CD4-positive, alpha-beta T cell treated with Interleukin-4 for 4 hours (primary cell): ENCODE measurements at places on chromosomes 11 and 22.

DNA sequence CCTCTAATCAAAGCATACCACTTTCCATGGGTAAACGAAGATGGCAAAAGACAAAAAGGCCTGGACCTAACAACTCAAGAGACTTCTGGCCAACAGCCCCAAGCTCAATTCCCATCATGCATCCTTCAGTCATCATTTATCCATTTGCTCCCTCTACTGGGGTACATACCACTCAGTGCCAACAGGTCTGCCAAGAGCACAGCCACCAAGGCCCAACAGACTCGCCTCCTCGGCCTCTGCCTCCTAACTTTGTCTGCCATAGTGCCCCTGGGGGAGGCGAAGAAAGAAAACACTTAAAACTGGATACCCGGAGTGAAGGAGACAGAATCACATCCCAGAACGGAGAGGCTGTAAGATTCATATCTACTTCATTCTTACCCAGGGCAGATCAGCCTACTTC, 1.1 kb downstream of the HYOU1 start:
- DNase-seq, result no peak

DNA sequence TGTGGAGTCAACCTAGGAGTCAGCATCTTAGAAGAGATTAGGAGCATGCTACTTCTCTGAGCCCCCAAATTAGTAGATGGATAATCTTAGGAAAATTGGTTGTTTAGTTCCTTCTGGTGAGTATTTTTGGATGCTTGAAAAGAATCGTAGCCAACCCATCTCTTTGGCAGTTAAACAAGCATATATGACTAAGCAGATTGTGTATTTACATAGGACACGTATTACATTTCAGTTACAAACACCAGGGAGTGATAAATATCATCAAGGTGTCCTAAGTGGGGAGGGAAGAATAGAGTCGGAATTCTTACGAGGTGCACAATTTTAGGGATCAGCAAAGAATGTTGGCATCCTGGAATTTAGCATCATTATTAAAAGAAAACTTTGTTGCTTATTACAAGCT, 13.5 kb downstream of the PLET1 start:
- no peak for DNase-seq

GRCh38 chr11:9090488-9091043, 833 bp downstream of the SCUBE2 start:
- no peak for DNase-seq

GRCh38 chr22:48268771-48269552, 1506.5 kb downstream of the TBC1D22A start:
- no peak for DNase-seq

DNA sequence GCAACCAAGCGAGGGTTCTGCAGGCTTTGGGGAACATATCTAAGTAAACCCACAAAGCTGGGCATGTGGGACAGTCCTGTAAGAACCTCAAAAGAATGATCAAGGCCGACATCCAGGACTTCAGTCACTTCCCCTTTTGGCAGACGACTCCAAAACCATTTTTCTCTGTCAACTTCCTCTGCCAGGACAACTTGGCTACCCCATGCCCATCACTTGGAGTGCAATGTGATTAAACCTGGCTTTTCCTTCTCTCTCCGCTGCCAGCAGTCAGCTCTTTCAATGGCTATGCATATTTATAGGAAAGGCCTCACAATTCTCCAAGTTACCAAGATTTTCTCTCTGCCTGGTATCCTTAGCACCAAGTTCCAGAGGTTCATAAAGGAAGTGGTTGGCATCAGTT, 78.9 kb downstream of the C11orf58 start:
- no peak for DNase-seq

GRCh38 chr11:127643268-127644058, 642.9 kb upstream of the KIRREL3 start:
- no peak for DNase-seq

- DNase-seq, result no peak
Observed at GRCh38 chr22:39518144-39518786, 2.1 kb upstream of the ATF4 start.

GRCh38 chr11:57493507-57494503, 21.7 kb downstream of the SLC43A1 start:
- DNase-seq, result peak; percentile 72

DNA sequence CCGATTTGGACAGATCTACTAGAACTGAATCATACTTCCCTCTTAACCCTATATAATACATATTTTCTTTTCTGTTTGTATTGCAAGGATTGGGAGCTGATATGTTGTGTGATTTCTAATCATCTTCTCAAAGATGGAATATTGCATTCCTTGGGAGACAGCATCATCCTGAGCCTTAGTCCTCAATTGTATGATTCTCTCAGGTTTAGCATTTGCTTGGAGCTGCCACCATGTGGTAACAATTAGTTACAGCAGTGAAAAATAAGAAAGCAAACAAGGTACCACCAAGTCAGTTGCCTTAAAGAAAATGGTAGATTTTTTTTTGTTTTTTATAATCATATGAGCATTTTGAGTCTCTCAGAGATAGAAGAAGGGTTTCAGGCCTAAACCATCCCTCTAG, 11.9 kb downstream of the SNX19 start:
- DNase-seq, result no peak

GRCh38 chr11:34620820-34621792, at the start of gene EHF:
EHF (plus strand) TSS chr11:34621093; CDS start chr11:34642631, 21,538 bp downstream.
- DNase-seq, result no peak

- no peak for DNase-seq
Observed at GRCh38 chr22:46746192-46746591, 8.1 kb upstream of the CERK start.
